ENCODE measurements at places on chromosomes 11 and 22.

- peak; percentile 56 for DNase-seq
Measured at GRCh38 chr11:83976086-83976485, 689.9 kb upstream of the CCDC90B start.

- DNase-seq = no peak
Measured at GRCh38 chr11:69450857-69451220, 30.6 kb upstream of the LINC01488 start.

DNA sequence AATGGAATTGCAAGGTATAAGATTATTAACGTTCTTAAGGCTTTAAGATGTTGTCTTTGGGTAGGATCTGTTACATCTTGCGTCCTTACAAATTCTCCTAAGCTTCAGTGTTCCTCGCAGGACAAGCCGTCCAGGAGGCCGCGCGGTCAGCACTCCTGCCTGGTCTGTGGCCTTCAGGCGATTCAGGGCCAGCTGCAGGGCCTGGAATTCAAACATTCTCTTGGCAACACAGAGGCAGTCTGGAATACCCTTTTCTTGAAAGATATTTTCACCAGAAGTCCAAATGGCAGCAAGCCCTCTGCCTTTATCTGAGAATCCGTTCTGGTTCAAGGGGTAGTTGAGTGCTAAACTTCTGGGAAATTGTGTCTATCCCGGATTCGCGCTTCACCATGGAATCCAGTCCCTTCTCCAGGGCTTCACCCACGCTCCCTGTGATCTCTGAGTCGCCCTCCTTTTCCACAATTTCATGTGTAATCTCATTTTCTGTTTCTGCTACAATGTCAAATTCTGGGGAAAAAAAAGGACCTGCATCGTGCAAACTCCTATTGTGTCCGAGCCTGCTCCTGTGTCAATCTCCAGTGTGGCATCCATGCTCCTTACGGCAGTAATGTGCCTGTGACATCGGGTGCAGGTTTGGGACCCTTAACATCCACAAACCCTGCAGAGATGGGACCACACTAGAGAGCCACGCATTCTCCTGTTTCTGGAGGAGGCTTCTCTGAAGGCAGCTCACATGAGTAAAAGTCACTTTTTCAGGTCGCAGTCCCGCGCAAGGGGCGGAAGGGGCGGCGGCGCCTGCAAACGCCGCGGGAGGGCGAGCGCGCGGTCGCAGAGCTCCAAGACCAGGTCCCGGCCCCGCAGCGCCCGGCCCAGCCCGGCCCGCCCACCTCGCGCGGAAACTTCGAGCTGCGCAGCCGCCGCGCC, 25.4 kb upstream of the SORL1 start:
- no peak for DNase-seq

GRCh38 chr11:59102259-59102765, 4.7 kb upstream of the FAM111B start:
- DNase-seq = peak; percentile 49

GRCh38 chr11:46364056-46364455, 16.8 kb downstream of the DGKZ start:
- DNase-seq = no peak

- DNase-seq = no peak
Measured at GRCh38 chr11:71268706-71269321, 16.4 kb upstream of the SHANK2 start.

DNA sequence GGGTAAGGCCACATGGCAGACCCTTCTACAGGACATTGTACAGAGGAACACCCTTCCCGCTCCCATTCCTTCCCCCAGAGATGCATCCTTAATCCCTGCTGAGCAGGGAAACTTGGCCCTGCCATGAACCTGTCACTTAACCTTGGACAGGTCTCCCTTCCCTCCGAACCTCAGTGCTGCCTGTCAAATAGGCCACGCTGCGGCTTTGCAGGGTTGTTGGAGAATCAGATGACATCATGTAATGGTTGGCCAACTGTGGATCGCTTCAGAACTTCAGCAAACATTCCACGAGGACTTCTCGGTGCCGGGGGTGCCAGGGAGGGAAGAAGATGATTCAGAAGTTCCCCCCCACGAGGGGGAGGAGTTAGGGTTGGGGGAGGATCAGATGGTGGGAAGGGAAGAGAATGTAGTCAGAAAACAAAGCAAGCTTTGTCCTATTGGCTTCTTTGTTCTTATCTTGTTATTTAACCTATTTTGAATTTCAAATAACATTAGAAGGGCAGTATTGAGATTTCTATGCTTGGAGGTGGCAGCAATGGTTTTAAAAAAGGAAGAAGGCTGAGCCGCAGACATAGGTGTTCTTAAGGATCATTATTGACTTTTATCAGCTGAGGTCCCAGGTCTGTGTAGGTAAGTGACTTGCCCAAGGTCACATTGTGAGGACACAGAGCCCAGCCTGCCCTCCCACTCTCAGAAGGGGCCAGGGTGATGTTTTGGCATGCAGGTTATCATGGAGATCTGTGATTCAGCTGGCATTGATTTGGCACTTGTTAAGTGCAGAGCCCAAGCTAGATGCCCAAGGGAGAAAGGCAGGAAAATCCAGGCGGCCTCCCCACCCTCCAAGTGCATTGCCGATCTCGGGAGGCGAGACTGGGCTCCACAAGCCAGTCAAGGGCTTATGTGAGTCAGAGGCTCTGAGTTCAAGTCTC, 3.1 kb downstream of the CDC42EP1 start:
- DNase-seq = peak; percentile 95

- DNase-seq = no peak
Measured at GRCh38 chr11:128660947-128661346, 32.9 kb upstream of the FLI1 start.

DNA sequence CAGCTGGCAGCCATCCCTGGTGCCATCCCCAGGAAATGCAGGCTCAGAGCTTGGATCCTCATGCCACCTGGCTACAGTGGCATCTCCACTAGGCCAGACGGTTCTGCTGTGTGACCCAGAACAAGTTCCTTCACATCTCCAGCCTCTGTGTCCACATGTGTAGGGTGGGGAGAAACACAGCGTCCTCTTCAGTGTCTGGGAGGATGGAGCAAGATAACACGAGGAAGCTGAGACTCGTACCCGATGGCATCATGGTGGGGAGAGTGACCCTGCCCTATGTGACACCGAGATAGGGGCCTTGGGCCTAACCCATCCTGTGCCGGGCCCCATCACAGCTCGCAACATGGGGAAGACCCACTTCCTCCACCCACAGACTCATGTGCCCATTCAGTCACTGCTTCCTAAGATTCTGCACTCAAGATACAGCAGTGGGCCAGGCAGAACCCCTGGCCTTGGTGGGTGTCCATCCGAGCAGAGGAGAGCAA, 78.5 kb downstream of the MORC2 start:
- DNase-seq = no peak

DNA sequence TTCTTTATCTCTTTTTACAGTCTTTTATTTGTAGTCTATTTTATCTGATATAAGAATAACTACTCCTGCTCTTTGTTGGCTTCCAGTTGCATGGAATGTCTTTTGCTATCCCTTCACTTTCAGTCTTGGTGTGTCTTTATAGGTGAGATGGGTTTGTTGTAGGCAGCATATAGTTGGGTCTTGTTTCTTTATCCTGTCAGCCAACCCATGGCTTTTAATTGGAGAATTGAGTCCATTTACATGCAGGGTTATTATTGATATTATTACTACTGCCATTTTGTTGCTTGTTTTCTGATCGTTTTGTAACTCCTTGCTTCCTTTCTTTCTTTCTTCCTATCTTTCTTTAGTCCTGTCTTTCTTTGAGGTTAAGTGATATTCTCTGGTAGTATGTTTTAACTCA, 11.9 kb upstream of the IL17RA start:
- no peak for DNase-seq

DNA sequence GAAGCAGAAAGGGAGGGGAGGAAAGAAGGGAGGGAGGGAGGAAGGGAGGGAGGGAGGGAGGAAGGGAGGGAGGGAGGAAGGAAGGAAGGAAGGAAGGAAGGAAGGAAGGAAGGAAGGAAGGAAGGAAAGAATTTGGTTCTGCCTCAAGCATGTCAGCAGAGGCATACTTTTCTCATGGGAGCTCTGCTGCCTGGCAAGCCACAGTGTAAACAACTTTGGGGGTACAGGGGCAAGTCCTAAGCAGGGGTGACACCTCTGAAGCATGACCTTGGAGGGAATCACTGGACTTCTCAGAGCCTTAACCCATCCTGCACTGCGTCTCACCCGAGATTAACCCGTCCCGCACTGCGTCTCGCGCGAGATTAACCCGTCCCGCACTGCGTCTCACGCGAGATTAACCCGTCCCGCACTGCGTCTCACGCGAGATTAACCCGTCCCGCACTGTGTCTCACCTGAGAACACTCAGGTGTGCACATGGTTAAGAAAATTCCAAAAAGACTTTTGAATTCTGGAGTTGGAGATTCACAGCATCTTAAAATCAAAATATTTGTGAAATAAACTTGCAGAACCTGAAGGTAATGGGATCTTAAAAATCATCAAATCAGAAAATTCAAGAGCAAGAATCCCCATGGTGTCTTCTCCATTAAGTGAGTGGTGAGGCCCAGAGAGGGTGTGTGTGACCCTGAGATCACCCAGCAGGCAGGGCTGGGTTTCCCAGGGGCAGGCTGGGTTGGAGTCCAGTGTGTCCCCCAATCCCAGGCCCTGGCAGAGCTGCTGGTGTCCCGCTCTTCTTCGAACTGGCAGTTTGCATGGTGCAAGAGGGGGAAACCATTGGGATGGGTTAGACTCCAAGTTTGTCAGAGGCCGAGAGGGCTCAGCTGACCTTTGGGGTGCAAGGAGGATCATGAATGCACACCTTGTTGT, 190.4 kb downstream of the MN1 start:
- no peak for DNase-seq

- peak; percentile 71 for DNase-seq
Measured at GRCh38 chr22:42074132-42074811, at the start of gene PHETA2. Gene PHETA2 (plus strand): TSS chr22:42074248. CDS start chr22:42077294, 3,046 bp downstream.

DNA sequence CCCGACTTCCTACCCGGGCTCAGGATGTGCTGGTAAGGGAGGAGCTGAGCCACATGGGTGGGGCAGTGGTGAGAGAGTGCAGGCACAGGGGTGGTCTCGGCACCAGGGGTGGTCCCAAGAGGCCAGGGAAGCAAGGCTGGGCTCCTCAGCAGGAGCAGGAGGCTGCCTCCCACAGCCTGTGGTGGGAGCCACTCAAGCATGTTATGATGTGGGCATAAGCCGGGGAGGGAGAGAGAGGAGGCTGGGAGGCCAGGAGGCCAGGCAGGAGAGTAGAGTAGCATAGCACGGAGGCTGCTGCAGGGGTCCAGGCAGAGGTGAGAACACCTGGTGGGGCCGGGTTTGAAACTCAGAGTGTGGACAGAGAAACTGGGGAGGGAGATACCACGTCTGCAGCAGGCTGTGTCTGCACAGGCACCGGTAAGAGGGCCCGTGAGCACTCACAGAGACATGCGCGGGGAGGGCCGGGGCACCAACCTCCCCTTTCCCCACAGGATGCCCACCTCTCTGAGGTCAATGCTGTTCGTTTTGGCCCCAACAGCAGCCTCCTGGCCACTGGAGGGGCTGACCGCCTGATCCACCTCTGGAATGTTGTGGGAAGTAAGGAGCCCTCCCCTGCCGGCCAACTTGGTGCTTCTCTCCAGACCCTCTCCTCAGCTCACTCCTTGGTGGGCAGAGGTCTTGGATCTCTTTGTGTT, 10.7 kb downstream of the ATG16L2 start:
- DNase-seq = no peak

DNA sequence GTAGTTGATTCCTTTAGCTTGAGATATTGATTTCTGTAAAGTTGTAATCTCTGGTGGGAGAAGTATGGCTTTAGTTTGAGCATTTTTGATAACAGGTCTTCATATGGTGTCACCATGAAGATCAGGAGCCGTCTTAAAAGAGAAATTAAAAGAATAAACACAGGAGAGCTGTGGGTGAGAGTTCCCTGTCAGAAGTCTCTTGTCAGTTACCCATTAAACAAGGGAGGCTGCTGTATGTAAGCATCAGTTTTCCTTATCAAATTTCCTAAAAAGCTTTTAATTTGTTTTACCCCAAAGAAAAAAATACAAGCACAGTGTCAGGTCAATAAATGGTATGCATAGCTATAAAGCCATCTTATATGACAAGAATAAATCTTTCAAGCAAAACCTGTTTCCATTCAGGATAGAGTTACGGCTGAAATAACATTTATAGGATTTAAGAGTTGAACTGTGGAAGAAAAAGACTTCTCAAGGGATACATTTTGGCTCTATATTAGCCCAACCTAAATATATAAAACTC, 767.5 kb downstream of the JRKL start:
- DNase-seq = no peak

GRCh38 chr11:75351791-75352587, 528 bp upstream of the ARRB1 start:
- DNase-seq = peak; percentile 52

DNA sequence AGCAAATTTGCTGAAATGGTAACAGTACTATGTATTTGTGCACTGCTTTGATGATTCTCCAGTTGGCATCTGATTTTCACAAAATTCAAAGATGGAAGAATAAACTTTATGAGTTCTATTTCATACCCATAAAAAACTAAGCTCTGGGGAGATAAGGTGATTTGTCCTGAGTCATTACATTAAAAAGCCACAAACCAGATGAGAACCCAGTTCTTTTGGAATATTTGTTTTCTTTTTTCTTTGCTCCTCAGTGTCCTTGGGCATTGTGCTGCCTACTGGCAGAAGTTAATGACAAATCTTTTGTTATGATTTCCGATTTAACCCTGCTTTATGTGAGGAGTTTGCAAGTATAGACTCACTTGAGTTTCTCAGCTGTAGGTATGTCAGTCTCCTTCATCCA, 45.4 kb upstream of the AMOTL1 start:
- DNase-seq = no peak

DNA sequence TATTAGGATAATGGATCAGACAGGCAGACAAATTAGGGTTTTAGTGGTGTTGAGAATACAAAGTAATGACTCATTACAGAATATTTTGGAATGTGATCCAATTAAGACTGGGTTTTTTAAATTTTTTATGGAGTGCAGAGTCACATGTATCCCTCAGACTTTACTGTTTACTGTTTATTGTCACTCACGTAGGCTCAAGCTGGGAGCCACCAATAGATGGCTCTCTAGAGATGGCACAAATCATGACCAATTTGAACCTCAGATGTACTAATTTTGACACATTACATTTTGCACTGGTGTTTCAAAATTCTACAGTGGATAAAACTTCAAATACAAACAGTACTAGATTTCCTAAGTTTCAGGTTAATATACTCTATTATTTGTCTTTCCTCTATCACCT, 53.6 kb upstream of the ANO3 start:
- no peak for DNase-seq

DNA sequence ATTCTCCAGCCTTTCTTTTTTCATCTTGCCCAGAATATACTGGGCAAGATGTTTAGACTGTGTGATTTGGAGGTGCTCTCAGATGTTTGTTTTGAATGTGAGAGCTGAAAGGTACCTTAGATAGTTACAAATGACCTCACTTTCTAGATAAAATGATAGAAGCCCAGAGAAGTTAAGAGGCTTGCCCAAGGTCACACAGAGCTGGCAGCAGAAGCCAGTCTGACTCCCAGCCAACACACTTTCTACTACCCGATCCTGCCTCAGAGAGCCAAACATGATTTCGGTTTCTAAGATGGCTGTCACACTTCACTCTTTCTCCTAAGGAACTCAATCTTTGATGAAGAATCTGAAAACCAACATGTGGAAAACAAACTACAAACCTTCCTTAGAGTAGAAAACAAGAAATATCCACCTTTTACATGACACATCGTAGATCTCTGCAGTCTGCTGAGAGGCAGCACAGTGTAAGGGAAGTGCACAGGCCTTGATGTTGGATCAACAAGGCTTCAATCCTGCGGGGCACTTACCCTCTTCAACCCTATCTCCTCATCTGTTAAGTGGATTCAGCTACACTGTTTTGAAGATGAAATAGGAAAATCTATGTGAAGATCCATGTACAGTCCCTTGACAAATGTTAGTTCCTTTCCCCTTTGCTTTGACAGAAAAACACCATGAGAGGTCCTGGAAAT, 58.6 kb downstream of the SYTL2 start:
- no peak for DNase-seq

GRCh38 chr11:65802841-65803240, 16.0 kb downstream of the OVOL1 start:
- DNase-seq = no peak
